ENCODE measurements at places on chromosomes 16 and 17.

DNA sequence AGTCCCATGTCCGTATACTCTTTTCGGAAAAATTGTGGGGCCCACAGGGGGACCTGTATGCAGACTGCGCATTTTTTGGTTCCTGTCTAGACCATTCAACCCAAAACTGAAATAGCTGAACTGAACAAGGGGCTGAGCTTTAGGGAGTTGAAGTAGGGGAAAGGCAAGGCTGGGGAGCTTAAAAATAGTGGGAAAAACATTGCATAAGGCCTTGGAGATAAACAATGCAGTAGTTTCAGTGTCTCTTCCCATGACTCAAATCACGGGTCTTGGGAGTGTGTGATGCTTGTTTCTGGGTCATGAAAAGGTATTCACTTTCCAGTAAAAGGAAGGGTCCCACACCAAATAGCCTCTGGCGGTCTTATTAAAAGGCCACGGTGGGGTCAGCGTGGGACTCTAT is 402.8 kb upstream of the SALL1 start:
- DNase-seq, result no peak

- no peak for DNase-seq
Observed at GRCh38 chr16:4639899-4640509, 15.4 kb downstream of the MGRN1 start.

- DNase-seq, result no peak
Observed at GRCh38 chr17:28141773-28142172, 99.3 kb downstream of the NLK start.

DNA sequence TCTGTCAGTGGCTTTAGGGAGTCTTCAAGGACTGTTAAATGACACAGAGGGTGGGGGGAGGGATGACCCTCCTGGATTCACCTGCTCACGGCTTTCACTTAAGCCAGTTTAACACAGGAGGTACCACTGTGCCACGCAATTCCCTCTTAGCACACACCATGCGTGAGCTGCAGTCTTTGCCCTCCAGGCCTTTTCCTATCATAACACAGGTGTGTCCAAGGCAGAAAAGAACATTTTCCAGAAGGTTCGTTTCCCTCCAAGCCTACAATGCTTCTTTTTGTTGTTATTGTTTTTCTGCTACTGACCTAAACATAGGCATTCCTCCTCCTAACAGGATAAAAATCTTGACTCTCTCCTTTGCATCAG is 1.1 kb downstream of the ZFHX3 start:
- DNase-seq, result no peak

- DNase-seq, result no peak
Observed at GRCh38 chr17:1643999-1644492, 1.5 kb downstream of the SCARF1 start.

- DNase-seq, result no peak
Observed at GRCh38 chr16:30884760-30885159, 9.1 kb downstream of the BCL7C start.

- no peak for DNase-seq
Observed at GRCh38 chr16:86430814-86431213, 79.5 kb upstream of the FOXF1 start.

GRCh38 chr17:63626551-63627180 is 4.4 kb downstream of the MAP3K3 start:
- no peak for DNase-seq

DNA sequence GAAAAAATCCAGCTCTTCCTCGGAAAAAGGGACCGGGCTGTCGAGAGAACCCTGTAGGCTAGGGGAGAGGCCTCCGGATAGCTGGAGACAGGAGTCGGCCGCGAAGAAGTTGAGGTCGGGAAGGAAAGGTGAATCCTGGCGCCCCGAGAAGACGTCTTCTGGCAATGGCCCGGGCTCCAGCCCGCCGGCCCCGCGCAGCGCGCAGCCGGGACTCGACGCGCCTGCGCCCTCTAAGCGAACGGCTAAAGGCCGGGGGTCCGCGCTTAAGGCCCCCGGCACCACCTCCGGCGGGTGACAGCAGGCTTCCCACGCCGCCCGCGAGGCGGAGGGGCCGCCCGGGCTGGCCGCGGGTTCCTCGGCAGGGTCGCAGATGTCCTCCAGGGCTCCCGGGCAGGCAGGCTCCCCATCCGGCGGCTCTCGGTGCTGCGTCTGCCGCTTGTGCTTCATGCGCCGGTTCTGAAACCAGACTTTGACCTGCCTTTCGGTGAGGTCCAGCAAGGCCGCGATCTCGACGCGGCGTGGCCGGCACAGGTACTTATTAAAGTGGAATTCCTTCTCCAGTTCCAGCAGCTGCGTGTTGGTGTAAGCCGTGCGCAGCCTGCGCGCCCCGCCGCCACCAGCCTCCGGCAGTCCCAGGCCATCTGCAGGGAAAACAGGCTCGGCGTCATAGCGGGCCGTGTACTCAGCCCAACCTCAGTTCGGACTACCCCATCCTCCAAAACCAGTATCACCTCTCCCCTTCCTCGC is 1.6 kb downstream of the HOXB2 start:
- DNase-seq, result no peak
